ENCODE measurements at places on chromosomes 2 and 18.

DNA sequence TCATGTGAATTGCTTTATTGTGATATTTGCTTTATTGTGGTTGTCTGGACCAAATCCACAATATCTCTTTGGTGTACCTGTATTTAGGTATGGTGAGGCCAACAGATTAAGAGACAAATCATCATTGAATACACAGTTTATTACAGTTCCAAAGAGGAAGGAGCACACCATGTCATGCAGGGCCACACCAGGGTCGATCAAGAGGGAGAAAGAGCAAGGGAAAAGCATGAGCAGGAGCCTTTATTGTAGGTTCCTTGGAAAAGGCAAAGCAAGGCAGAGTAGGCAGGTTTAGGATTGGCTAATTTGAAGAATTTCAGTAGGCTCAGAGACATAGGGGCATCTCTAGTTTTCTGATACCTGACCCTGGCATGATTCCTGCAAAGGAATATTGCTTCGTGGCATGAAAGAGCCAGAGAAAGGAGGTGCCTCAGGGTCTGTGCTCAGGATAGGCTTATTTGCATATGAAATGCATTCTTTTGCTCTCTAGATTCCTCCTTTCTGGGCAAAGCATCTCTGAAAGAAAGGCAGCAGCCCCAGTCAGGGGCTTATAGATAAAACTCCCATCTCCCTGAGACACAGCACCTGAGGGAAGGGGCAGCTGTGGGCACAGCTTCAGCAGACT lies 214.2 kb upstream of the ERBB4 start:
- DNase-seq: no peak

GRCh38 chr2:111688482-111688881 lies 195.5 kb downstream of the ANAPC1 start:
- DNase-seq: no peak

- DNase-seq: no peak
Observed at GRCh38 chr18:21911551-21911950, 171.0 kb downstream of the MIB1 start.

DNA sequence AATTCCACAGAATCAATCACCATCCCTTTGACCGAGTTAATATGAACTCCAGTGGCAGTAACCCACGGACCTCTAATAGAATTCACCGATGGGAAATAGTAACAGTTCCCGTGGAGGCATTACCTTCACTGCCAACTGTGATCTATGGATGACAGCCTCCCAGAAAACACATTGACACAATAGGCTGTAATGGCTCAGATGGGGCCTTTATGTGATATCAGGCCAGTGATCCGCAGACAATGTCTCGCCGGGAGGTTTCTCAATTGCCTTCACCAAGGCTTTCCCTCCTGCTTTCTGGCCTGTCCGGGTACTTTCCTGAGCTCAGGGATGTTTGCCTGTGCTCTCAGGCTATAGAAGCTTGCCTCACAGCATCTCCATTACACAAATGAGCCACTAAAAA lies 34.4 kb upstream of the KLF7 start:
- no peak for DNase-seq

DNA sequence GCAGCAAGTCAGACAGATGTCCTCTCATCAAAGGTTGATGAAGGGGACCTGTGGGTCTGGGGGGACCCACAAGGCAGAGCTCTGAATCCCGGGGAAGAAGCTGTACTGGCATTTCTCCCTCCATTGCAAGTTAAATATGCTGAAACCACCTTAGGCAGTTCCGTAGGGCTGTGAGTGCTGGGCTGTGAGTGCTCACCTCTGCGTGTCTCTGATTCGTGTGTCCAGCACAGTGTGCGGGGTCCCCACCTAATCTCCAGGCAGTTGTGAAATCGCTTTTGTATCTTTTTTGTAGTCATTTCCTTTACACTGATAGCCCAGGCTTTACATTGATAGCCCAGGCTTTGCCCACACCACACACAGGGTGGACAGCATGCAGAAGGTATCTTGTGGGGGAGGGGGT lies 80.6 kb downstream of the MAP4K4 start:
- no peak for DNase-seq

- DNase-seq: no peak
Observed at GRCh38 chr2:27214941-27215340, 2.2 kb upstream of the CAD start.

GRCh38 chr2:189409647-189410046 lies 31.6 kb upstream of the WDR75 start:
- no peak for DNase-seq

- DNase-seq: no peak
Observed at GRCh38 chr18:10027031-10027430, 113.2 kb downstream of the VAPA start.

DNA sequence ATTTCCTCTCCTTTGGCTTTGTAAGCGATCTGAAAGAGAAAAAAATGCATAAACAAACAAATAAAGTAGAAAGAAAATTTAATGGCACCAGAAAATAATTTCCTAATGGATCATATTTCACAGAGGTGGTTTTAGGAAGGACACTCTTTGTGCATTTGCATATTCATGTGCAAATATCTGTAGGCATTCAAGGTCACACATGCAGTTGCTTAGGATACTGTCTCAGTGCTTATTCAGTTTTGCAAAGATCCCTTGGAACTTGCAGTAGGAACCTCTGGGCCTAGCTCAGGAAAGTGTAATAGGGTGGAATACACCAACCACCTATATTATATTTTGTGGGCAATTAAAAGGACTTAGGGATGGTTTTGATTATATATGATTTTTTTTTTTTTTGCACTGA lies 54.3 kb downstream of the NEB start:
- DNase-seq: no peak

DNA sequence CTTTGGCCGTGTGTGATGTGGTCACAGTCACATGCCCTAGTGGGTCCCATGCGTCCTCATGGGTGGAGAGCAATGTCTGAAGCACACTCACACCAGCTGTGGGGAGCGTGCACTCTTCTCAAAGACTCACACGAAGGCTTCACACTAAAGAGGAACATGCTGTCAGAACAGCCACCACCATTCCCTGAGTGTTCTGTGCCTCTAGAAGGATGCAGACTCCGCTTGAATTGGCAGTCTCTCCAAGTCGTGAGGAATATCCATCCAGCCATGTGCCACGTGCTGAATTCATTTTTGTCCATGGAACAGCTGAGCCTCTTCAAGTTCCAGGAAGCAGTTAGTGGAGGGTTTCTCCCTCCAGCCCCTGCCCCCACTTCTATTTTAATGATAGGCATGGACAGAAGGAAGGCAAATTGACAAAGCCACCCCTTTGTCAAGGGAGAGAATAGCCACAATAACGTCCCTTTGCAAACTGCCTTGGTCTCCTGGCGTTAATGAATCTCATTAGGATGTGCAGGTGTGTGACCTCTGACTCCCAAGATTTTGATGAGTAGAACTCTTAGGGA lies 464.3 kb upstream of the ID2 start:
- no peak for DNase-seq

Data from NCI-H774 (cell line).